CD4-positive, alpha-beta T cell treated with Interleukin-1 beta for 1 hour (primary cell): ENCODE measurements at places on chromosomes 13 and 19.

DNA sequence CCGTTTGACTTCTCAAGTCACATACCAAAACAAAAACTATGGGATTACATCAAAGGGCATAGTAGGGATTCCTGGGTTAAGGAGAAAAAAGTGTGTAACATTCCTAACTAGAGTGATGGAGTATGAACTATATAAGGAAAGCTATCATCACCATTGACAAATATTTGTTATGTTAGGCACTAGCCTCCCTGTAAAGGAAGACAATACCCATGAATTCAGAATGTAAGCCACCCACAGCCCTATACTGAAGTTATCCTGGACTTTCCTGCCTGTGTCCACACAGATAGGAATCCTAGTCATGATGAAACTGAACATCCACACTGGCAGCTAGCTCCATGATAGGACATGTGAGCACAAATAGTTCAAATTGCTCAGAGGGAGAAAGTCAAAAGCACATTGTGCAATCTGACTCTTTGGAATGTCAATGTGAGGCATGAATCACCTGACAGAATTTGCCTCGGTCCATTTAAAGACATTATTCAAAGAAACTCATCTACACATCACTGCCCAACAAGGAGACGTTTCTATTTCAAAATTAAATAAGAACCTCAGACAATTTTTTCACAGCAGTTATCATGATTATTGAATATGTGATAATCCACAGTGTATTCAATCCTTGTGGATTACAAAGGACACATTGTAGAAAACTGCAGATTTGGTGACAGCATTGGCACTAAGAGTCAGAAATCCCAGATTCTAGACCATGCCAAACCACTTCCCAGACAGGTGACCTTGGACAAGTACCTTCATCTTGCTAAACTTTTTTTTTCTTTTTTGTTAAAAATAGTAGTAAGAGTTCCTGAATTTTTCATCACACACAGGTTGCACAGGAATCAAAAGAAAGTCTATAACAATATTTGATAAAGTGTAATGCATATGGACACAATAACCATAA is 529.3 kb downstream of the IRS2 start:
- DNase-seq = no peak

GRCh38 chr13:87893186-87893585 is 222.0 kb downstream of the SLITRK5 start:
- DNase-seq = no peak

DNA sequence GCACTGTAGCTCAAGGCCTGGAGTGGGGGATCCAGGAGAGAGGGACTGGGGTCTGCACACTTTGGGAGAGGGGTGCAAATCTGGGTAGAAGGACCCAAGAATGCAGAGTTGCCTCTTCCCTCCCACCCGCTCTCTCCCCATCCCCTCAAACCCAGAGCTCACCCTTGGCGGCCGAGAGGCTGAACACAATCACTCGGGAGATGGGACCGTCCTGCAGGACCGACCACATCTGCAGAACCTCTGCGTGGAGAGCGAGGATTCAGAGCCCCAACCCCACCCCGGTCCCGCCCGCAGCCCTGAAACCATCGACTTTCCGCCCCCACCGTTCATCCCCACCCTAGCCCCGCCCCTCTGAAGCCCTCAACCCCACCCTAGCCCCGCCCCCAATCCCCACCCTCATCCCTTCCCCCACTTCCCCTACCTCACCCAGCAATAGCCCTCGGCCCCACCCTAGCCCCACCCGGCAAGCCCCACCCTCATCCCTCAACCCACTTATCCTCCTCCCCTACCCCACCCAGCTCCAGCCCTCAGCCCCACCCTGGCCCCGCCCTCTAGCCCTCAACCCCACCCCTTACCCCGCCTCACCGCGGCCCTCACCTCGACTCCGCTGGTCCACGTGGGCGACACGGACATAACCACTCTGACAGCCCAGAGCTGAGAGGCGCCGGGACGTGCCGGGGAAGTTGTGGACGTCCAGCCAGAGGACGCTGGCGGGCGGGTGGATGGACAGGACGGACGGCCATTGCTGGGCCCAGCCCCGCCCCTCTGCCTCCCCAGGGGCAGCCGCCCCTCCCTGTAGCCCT is 4.1 kb downstream of the KPTN start:
- DNase-seq = no peak

DNA sequence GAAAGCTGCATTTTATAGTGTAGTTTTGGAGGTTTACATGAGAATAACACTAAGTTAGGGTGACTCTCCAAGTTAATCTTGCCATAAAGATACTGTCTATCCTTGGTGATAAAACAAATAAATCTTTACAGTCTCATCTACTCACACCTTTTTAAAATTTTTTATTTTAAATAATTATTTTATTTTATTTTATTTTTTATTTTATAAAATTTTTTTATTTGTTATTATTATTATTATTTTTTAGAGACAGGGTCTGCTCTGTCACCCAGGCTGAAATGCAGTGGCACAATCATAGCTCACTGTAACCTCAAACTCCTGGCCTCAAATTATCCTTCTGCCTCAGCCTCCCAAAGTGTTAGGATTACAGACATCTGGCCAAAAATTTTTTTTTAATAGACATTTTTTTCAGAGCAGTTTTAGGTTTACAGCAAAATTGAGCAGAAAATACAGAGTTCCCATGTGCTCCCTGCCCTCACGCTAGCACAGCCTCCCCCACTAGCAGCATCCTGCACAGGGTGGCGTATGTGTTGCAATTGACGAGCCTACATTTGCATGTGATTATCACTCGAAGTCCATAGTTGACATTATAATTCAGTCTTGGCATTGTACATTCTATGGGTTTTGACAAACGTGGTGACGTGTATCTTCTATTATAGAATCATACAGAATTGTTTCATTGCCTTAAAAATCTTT is 41.0 kb downstream of the RASL11A start:
- no peak for DNase-seq

GRCh38 chr13:75871059-75871458 is 234.9 kb downstream of the LMO7 start:
- no peak for DNase-seq

DNA sequence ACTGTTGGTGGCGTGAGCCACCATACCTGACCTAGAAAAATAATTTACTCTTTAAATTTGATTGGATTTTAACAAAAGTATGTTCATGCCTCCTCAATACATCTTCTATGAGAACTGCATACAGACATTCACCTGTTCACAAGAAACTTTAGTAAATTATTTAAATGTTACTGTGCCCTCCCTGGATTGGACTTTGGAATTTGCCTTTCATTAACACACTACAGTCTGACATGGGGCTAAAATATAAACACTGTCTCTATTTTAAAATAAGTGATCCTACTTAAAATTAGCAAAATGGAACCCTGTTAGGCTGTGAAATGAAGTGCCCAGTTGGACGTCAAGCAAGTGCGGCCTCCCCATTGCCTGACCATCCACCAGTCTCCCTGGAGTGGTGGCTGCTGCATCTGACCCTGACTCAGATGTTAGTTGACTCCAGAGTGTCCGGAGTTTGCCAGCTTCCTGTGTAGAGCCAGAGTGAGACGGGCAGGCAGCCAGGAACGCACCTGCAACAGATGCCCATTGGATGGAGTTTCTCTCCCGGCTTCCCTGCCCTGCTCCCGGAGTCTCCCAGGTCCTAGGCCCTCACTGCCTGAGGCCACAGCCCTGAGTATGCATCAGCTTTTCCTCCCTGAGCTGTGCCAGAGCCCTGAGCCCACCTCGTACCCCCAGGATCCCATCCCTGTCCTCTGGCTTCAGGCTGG is 45.9 kb upstream of the ATP11A start:
- no peak for DNase-seq

DNA sequence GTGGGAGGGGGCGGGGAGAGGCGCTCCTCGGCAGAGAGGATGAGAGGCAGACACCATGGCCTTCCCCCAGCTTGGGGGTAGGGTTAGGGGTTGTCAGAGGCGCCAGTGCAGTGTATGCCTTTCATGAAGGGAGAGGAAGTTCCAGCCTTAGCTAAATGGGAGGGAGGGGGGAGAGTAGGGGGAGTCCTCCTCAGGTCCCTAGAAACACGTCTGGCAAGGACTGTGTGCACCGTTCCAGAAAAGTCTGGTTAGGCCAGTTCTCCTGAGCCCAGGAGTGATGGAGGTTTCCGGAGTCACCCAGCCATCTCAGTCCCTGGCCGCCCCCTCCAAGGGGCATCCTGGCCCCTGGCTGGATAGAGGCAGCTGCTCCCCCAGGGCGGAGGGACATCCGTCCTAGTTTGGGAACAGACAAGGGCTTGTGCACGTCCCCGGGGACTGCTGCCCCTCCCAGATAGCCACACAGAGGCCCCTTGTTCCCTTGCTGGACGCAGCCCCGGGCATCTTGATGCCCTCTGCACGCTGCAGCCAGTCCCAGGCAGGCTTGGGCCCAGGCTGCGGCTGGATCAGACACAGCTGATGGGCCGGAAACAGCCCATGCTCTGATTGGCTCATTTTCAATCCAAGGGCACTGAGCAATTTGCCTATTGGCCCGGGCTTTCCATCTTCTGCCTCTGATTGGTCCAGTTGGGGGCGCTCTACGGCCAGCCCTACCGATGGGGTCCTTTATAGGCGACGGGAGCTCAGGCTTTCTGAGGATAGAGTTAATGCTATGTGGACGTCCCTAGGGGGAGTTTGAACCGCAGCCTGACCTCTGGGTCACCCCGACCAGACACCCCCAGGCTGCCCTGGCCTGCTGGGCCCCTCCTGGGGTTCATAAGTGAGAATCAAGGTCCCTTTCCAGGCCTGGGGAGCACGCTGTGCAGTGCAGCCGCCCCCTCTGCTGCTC is 3.8 kb downstream of the S1PR2 start:
- DNase-seq = no peak

- no peak for DNase-seq
Measured at GRCh38 chr19:35559281-35559659, 4.2 kb downstream of the ATP4A start.

GRCh38 chr13:110419381-110419791 is 112.3 kb downstream of the COL4A2 start:
- DNase-seq = no peak

GRCh38 chr19:10518444-10519361 is 1.5 kb upstream of the S1PR5 start:
- peak; percentile 41 for DNase-seq

DNA sequence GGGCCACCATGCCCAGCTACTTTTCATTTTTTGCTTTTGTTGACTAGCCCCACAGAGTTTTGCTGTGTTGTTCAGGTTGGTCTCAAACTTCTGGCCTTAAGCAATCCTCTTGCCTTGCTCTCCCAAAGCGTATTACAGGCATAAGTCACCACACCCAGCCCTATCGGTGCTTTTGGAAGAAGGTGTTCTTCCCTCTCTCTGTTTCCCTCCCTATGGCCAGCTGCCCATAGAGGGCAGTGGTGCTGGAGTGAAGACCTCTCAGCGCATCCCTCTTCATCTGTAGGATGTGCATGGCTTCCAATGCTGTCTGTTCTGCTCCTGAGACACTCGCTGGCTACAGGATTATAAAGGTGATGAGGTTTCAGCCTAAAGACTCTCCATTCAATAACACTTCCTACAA is 1.3 kb upstream of the CD22 start:
- no peak for DNase-seq

GRCh38 chr19:6958791-6959190 is 62.4 kb downstream of the MBD3L2B start:
- DNase-seq = peak; percentile 17

DNA sequence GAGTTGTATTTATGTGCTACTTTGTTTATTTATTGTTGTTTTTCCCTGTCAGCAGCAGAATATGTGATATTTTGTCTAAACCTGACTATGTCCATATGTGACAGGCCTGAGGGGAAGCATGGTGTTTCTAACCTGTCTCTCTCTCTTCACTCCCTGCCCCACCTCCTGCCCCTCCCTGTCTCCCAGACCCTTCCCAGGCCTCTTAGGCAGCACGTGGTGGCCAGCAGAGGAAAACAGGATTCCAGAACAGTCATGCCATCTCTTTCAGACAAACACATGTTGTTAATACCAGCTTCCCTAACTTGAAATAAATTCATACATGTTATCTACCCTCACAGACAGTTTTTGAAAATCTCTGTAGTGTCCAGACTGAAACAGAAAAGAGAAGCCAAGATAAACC is 31.0 kb upstream of the ATP11A start:
- no peak for DNase-seq

GRCh38 chr13:87057807-87058520 is 613.2 kb upstream of the SLITRK5 start:
- DNase-seq = no peak

DNA sequence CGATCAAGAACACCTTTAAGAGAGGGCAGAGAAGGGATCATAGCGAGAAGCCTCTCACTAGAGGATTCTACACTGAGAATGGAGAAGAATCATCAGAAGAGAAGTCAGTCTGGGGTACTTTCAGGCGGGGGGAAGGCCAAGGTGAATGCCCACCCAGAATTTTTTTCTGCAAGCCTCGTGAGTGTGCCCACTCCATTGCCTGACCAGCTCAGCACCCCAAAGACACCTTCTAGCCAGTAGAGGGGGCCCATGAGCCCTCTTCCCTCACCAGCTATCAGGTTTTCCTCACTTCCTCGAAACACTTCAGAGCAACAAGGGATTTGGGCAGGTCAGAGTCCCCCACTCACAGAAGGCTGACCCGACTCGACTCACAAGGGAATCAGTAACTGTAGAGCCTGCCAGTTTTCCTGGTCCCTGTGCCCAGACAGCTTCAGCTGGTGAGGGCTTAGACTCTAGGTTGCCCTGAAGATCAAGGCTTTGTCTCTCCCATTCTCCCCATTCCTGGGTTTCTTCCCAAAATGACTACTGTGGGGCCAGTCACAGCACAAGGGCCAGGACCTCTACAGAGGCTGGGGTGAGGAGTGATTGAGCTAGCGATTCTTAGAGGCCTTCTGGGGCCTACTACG is 18.4 kb downstream of the NLRP13 start:
- no peak for DNase-seq

DNA sequence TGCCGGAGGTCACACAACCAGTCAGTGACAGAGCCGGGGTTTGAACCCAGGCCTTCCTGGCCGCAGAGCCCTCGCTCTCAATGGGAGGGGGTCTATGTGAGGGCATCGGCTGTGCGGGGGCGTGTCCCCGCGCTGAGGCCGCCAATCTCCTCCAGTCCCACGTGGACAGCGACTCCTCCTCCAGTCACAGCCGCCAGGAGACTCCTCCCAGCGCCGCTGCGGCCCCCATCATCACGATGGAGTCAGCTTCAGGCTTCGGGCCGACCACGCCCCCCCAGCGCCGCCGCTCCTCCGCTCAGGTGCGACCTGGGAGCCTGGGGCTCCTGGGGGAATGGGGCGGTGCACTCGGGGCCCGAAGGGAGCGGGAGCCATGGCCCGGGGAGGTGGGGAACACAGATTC is 6.0 kb downstream of the SPRED3 start:
- DNase-seq = peak; percentile 78

DNA sequence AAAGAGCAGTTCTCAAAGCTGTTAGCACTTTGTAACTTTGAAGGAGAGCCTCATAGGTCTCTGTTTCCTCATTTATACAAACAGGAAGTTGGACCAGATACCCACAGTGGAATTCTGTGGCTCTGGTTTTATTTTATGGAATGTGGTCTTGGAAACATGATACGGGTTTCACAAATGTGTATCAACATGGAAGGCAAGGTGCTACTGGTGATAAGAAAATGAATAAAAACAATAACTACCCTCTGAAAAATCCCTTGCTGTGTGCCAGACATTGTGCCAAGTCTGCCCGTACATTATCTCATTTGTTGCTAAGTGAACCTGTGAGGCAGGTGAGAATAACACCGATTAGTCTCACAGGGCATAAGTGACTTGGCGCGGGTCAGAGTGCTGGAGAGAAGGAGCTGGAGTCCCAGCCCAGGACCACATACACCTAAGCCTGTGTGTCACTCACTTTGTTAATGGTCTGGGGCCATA is 45.0 kb upstream of the RNF113B start:
- no peak for DNase-seq

GRCh38 chr19:35468637-35469036 is 20.6 kb downstream of the FFAR2 start:
- peak; percentile 79 for DNase-seq

- no peak for DNase-seq
Measured at GRCh38 chr13:102799426-102800144, 666 bp downstream of the BIVM start.
